ENCODE measurements at places on chromosomes 16 and 17.

DNA sequence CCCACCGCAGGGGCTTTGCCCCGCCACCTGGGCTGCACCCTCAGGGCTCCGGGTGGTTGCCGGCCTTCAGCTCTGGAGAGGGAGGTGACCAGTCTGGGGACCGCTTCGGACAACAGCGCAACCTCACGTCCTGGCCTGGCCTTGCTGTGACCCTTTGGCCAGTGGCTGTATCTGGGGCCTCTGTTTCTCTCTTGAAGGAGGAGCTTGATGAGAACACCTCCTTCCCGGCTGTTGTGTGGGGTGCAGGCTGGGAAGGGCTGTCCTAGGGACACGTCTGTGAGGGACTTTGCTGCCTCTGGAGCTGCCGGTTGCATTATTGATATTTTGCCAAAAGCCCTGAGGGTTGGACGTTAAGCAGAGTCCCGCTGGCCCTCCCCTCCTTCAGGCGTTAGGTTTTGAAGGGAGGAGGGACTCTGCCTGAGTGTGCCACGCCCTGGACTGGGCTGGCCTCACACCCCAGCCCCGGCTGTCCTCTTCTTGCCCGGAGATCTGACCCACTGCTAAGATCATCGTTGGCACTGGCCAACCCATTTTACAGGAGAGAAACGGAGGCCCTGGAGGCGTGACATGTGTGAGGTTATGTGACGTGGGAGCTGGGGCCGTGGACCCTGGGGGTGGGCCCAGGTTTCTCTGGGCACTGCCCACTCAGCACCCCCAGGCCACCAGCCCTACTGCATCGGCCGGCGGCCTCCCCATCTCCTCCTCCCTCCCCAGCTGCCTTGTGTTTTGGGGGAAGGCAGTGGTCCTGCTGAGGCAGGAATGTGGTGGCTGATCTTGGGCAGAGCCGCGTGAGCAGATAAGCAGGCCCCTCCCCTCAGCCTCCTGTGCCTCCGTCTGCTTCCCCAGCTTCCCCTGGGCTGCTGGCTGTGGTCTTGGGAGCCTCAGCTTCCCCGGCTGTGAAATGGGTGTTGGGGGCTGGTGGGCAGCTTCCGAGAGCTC, 8.5 kb downstream of the ZFPM1 start:
- DNase-seq: no peak

- no peak for DNase-seq
These were observed 20.4 kb downstream of the ADGRG5 start for GRCh38 chr16:57562669-57563486.

DNA sequence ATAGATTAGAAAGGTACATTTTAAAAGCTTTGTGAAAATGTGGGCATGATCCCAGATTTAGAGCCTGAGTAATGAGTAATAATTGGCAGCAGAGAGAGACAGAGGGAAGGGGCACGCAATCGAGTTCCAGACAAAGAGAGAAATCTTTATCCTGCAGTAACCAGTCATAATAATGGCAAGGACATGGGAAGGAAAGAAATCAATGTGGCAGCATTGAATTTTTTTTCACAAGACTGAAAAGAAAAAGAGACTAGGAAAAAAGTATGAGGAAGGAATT, 790.8 kb upstream of the SOX9 start:
- DNase-seq: no peak

- no peak for DNase-seq
These were observed 41.0 kb downstream of the PAFAH1B1 start for GRCh38 chr17:2634361-2634960.

- DNase-seq: no peak
These were observed 33.9 kb downstream of the CACNG1 start for GRCh38 chr17:67078292-67078691.

GRCh38 chr17:29573558-29573869, 5.0 kb downstream of the TP53I13 start:
- no peak for DNase-seq

DNA sequence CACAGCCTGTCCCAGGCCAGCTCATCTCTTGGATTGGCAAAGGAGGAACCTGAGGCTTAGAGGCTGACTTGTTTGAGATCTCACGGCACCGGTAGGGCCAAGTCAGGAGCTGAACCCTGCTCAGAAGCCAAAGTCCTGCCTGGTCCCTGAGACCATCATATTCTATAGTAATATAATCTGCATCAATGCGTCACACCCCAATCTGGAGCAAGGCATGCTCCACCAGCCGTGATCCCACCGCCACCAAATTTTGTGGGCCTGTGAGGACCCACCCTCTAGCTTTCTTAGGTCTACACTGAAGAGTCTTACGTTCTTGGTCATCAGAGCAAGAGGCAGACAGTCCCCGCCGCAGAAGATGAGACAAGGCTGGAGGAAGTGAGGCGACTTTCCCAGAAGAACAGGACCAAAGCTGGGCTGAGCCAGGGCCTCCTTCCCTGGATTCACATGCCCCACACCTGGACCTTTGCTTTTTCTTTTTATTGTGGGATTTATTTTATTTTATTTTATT, 2.7 kb downstream of the SULT1A1 start:
- DNase-seq: no peak

DNA sequence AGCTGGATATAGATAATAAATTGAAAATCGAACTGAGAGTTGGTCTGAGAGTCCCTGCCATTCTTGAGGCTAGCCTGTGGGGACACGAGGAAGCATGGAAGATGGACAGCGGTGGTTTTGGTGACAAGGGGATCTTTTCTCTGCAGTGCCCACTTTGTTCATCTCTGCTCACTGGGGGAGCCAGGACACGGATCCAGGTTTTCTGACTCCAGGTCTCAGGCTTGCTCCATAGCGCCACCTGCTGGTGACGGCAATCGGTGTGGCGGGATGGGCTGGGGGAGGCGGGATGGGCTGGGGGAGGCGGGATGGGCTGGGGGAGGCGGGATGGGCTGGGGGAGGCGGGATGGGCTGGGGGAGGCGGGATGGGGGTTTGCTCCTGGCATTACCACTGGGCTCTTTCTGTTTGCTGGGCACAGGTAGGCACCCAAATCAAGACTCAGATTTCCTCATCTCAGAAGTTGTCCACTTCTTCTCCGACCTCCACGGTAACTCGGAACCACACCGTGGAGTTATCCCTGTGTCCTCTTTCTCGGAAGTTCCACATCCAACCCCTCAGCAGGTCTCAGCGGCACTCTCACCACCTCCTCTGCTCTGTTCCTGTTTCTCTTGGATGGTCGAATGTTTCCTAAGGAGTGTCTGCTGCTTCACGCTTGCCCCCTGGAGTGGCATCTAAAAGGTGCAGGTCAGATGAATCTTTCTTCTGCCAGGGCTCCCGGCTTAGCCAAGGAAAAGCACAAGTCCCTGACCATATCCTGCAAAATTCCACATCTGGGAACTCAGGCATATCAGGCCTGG, 142.4 kb downstream of the CYLD start:
- no peak for DNase-seq

- no peak for DNase-seq
These were observed 230.9 kb downstream of the MRTFB start for GRCh38 chr16:14302031-14302398.

DNA sequence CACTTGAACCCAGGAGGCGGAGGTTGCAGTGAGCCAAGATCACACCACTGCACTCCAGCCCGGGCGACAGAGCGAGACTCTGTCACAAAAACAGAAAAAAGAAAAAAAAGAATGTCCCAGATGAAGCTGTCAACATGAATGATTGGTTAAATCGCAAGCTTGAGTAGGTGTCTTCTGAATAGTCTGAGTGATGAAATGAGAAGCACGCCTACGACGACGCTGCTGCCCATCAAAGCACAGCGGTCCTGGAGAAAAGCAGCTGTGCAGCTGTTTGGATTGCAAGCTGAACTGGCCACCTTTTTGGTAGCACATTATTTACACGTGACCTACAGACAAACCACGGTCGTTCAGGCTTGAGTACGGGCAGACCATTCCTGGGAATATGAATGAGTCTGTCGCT, 12.5 kb downstream of the ADCY9 start:
- DNase-seq: no peak

GRCh38 chr16:62077998-62078397, 41.8 kb upstream of the CDH8 start:
- DNase-seq: no peak

DNA sequence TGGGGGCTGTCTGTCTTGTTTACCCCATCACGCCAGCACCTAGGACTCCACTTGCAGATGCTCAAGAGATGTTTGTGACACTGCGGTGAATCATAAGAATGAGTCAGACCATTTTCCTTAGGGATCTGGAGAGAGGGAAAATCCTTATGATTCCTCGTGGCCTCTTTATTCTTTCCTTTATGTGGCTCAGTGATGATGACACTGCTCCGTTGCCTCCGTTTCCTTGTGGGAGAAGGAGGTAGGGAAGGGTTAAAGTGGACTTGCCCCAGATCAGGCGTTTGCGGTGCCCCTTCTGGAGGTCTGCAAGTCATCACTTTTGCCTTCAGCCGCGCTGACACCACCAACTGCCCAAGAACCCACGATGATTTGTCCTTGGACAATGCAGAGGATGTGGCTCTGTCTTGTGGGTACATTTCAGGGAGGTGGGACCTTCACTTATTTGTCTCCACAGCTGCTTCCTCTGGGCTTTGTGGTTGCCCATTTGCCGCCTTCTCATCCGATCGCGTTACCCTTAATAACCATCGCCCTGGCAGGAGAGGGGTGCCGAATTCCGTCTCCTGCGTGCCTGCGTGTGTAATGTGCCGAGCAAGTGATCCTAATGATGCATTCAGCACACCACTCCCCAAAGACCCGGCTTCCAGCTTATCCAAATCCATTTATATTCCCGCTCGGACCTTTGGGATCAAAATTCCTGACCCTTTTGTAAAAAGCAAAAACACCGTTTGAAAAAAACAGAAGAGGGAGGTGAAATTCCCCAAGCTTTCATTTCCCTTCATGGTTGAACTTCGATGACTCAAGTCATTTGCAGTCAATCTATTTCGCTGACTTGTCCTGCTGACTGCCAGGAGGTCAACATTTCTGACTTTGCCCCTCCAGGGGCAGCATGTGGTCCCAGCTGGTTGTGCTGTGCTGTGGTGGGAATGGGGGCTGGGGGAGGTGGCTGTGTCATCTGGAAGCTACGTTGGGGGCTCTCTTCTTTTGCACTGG, 87.2 kb upstream of the IRX3 start:
- DNase-seq: no peak

DNA sequence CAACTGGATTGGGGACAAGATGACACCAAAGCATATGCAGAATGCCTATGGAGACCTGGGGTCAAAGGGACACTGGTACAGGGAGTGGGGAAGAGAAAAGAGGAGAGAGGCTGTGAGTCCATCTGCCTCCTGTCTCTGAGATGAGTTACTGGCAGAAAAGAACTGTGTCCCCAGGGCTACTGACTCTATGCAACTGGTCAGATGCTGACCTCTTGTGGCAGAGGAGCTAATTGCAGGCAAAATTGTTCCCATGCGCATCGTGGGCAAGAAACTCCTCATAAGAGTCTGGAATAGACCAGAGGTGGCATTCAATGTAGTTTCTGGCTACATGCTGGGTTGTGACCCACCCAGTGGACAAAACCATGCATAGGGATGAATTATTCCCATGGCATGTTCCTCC, 26.1 kb upstream of the MLKL start:
- DNase-seq: no peak

GRCh38 chr17:58605986-58606385, 85.9 kb downstream of the TEX14 start:
- DNase-seq: no peak

DNA sequence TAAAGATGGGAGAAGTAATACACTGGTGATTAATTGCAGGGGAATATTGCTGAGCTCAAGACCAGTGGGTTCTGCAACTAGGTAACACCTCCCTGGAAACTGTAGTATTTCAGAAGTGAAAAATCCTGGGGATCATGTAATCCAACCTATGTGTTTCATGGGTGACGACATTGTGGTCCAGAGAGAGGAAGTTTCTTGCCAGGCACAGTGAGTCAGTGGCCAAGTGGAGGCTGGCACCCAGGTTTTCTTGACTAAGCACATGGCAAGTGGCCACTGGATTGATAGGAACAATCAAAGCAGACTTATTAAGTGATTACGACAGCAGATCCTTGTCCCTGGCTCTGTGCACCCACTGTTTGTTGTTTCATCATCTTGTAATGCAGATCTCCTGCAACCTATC, 14.6 kb upstream of the CIITA start:
- no peak for DNase-seq

DNA sequence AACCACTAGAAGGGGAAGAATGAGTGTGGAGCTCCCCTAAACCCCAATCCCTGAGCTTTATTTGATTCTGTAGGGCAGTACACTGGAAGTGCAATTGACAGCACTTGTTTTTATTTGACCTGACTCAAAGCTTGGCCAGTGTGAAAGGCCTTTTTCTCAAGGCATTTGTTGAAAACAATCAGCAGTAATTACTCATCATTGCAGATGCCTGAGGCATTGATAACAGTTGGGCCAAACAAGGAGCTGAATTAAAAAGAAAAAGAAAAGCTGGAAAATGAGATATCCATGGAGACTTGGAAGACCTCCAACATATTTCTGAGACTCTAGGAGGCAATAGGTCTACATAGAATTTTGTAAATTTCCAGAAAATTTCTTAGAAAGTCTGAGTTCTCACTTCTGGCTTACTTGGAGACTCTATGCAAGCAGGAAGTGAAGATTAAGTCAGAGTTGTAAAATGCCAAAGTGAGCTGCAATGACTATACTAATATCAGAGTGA, 200.8 kb upstream of the KCNJ16 start:
- no peak for DNase-seq

All from activated T-cell treated with anti-CD3 and anti-CD28 coated beads for 4 hours (primary cell).